H9 (cell line): ENCODE measurements at places on chromosomes 7 and 10. TPM values are rescaled to one million over a fixed set of nuclear protein-coding genes. Genes with fewer than 3 reads are reported as not detected.

BAIAP2L1 gene
- 25.9 and 29.9 TPM in 2 replicates for total RNA-seq

VAX1 gene
- total RNA-seq: not detected in 2 replicates

APBB1IP gene
- total RNA-seq: not detected in 2 replicates

CAMK1D gene
- total RNA-seq: 5.6 and 6.3 TPM in 2 replicates

IL6 gene
- total RNA-seq: 0.44 and 0.85 TPM in 2 replicates

ANKRD61 gene
- total RNA-seq: 0.24 TPM in 1 of 2 replicates, not detected in the other

ANKRD30A gene
- not detected in 2 replicates for total RNA-seq

TSPAN12 gene
- total RNA-seq: 6.6 and 8.7 TPM in 2 replicates

PTPN20 gene
- total RNA-seq: not detected in 2 replicates

DGKI gene
- total RNA-seq: 0.55 and 0.77 TPM in 2 replicates

FOXI2 gene
- total RNA-seq: 0.29 and 0.42 TPM in 2 replicates

GLI3 gene
- 43.0 and 45.0 TPM in 2 replicates for total RNA-seq

DNMBP gene
- total RNA-seq: 25.0 and 25.6 TPM in 2 replicates

FAM13C gene
- 0.31 and 0.39 TPM in 2 replicates for total RNA-seq

ZFAND2A gene
- total RNA-seq: 11.1 and 13.7 TPM in 2 replicates

GRM8 gene
- 1.2 and 1.8 TPM in 2 replicates for total RNA-seq

FLNC gene
- total RNA-seq: 12.2 and 12.5 TPM in 2 replicates

CREB5 gene
- 3.3 and 4.0 TPM in 2 replicates for total RNA-seq

FAM200A gene
- 7.8 and 8.7 TPM in 2 replicates for total RNA-seq

SPDYE11 gene
- not detected in 2 replicates for total RNA-seq

SLC13A1 gene
- not detected in 2 replicates for total RNA-seq

ETV1 gene
- 68.5 and 71.8 TPM in 2 replicates for total RNA-seq

FAM237B gene
- total RNA-seq: not detected in 2 replicates

PDE1C gene
- 0.17 and 0.31 TPM in 2 replicates for total RNA-seq

PAX2 gene
- total RNA-seq: not detected in 2 replicates

GIMAP5 gene
- total RNA-seq: not detected in 2 replicates

TMEM139 gene
- 0.85 and 1.1 TPM in 2 replicates for total RNA-seq

GPR37 gene
- total RNA-seq: 1.6 and 1.8 TPM in 2 replicates

KIAA1217 gene
- 17.2 and 18.6 TPM in 2 replicates for total RNA-seq

CRTAC1 gene
- 0.46 and 0.48 TPM in 2 replicates for total RNA-seq

HTRA1 gene
- 11.1 TPM in 2 replicates for total RNA-seq

HSPA12A gene
- total RNA-seq: 2.9 and 3.2 TPM in 2 replicates

CCDC3 gene
- 2.3 and 2.4 TPM in 2 replicates for total RNA-seq

HTR5A gene
- not detected in 2 replicates for total RNA-seq

PRR15 gene
- 15.1 and 15.5 TPM in 2 replicates for total RNA-seq

HPSE2 gene
- total RNA-seq: 0.15 and 0.20 TPM in 2 replicates

C10orf67 gene
- total RNA-seq: not detected in 2 replicates

ZDHHC4 gene
- total RNA-seq: 58.9 and 62.0 TPM in 2 replicates

FGFR2 gene
- 133 and 135 TPM in 2 replicates for total RNA-seq

TMEM254 gene
- total RNA-seq: 19.5 and 20.3 TPM in 2 replicates

MKI67 gene
- 99.0 and 108 TPM in 2 replicates for total RNA-seq
